ENCODE measurements at places on chromosomes 5 and 9.

- no peak for DNase-seq
Measured at GRCh38 chr5:68644971-68645370, 429.4 kb downstream of the PIK3R1 start.

DNA sequence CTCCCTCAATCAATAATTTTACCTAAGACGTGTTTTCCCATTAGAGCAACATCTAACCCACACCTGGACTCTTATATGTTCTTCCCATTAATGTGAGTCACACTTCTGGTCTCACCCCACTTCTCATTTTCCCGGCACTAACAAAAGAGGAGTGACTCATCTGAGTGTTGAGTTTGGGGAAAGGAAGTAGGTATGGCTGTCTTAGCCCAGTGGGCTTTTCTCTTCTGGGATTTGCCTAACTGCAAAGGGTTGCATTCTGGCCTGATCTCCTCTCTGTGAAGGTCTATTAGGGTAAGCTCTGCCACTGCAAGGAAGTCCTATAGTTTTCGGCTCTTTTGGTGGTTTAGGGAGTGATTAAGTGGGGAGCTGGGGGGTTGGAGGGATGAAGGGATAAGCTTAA, 195.6 kb downstream of the KIAA0825 start:
- DNase-seq = no peak

DNA sequence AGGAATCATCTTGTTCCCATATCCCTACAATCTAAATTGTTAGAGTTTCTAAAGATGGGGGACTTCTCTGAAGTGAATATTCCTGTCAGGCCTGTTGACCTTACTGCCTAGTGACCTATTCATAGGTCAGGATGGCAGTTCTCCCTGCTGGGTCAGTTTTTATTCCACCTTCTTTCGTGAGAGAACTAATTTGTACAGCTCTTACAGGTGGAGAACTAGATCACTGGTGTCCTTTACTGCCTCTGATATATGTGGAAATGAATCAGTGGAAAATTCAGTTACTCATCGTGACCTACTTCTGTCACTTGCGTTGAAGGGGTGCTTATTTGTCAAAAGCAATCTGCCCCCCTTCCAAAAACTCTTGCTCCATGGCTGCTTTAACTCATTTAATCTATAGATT, 164.9 kb downstream of the CD180 start:
- DNase-seq = no peak

GRCh38 chr5:35886381-35886780, 29.7 kb downstream of the IL7R start:
- DNase-seq = no peak

DNA sequence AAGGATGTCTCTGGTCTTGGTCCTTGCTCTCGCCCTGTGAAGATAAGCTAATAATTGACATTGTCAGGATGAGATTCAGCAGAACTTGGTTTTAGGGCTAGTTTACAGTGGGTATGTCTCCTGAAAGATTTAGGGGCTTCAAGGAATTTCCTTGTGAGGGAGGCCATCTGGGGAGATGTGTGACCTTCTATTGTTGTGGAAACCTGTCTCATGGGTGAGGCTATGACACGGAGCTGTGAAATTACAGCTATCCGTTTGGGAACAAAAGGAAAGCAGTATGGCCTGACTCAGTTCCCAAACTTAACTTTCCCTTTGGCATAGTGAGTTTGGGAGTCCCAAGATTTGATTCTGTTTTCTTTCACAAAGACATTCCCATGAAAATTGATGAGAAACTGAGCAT, 142.0 kb downstream of the PARP8 start:
- DNase-seq = no peak

DNA sequence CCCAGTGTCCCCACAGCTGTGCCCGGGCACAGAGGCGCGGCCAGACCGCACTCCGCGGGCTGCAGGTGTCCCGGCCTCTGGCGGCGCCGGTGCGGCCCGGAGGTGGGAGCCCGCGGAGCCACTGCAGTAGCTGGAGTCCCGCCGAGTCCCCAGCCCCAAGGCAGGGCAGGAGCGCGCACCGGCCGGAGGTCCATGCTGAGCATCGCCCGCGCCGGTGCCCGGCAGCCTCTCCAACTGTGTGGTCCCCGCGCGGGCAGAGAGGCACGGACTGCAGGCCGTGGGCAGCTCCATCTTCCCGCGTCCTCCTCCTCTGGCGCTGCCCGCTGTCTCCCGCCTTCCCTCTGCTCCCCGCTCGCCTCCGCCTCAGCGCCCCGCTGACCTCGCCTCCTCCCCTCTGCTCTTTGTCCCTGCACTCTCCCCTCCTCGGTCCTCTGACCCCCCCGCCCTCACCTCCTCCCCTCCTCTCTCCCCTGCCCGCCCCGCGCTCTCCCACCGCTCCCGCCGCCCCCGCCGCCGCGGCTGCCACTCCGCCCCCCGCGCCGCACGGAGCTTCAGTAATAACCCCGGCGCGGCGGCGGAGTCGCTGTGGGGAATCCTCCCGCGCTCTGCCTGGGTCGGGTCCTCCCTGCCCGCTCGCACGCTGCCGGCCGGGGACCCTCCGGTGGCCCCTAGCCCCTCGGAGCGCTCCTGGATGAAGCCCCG, at the start of gene ADAMTS16:
Gene ADAMTS16 (plus strand): TSS at position 554 of the 702 bp plus-strand sequence. CDS start 138 bp downstream, at position 692.
- no peak for DNase-seq

DNA sequence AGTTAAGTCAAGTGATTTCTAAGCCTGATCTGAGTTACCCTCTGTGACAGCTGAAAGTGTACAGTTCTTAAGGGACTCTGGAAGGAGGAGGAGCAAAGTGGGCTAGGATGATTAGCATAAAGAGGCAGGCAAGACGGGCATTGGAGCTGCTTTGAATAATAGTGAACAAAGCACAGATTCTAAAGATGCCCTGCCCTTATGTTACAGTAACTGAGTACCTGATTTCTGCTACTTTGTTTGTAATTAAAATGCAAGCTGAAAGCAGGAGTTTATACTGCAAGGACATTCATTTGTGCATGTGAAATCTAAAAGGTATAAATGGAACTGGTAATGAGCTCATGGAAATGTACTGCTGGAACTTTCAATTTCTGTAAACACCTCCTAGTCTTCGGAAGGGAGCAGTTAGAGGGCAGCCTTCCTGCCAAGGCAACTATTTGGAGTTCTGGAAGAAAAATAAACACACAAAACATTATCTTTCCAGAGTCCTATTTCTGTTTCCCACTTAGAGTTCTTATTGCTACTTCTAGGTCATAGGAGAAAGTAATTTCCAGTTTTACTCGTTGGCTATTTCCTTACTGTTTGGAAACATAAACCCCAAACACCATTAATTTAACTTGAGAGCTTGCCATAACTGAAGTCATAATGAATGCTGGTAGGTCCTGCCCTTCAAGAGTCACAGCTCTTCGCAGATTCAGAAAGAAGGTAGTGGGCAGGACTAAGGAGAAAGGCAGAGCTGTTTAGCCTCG, at the start of gene RANBP3L:
Gene RANBP3L (minus strand): TSS at position 45 of the 746 bp plus-strand sequence. CDS start 486 bp downstream, outside the sequence.
- no peak for DNase-seq

DNA sequence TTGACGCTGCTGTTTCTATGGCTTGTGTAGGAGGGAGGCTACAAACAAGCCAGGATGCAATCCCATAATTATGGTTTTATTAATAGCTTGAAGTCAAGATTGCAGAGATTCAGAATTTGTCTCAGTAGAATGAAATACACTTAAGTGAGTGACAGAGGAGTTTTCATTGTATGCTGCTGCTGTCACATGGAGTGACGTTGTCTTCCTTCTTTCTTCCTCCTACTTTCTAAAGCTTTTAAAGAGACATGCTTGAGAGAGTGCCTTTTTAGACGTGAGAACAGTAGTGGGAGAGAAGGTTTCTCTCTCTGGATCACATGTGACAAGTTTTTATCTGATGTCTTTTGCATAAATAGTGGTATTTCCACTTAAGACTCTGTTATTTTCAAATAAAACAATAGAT, 48.9 kb downstream of the MACIR start:
- DNase-seq = no peak

- DNase-seq = no peak
Measured at GRCh38 chr5:23629396-23629795, 122.0 kb downstream of the PRDM9 start.

DNA sequence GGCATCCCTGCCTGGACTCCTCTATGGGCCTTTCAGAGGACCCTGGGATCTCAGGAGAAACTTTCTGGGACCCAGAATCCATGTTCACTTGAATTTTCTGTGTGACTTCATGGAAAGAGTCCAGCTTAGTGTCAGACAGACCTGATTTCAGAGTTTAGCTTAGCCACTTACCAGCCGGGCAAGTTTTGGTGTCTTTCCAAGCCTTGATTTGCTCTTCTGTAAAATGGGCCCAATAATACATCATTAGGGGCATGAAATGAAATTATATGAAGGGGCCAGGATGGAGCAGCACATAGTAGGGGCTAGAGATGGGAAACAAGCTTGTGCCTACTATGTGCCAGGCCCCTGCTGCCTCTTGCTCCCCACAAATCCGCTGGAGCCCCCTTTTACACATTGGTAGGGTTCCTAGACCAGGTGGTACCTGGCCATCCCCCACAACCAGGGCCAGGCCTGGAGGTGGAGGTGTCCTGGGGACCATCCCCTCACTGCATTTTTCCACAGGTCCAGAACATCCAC, 33.2 kb upstream of the RPL26L1 start:
- DNase-seq = no peak

DNA sequence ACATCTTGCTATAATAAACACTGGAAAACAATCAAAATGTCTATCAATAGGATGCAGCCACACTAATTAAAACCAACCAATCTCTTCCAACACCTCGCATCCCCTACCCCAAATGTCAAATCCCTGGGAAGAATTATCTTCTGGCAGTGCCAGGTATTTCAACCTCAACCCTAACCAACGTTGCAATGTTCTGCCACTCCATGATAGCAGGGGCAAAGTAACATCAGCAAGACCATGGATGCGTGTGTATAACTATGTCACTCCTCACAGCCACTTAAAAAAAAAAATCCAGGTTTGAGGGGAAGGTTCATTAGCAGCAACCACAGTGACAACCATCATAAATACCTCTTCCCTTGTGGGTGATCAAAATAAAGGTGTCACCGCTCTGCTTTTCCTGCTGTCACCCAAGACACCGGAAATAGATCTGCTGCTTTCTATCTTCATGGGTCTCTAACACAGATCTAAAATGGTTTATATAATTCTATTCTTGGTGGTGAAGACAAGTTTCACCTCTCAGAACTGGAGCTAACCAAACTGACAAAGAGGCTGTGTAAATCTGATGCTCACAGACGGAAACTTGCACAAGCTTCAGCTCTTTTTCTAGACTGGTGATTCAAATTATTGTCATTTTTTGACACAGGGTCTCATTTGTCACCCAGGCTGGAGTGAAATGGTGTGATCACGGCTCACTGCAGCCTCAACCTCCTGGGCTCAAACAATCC, 9.9 kb downstream of the HSPA9 start:
- no peak for DNase-seq

DNA sequence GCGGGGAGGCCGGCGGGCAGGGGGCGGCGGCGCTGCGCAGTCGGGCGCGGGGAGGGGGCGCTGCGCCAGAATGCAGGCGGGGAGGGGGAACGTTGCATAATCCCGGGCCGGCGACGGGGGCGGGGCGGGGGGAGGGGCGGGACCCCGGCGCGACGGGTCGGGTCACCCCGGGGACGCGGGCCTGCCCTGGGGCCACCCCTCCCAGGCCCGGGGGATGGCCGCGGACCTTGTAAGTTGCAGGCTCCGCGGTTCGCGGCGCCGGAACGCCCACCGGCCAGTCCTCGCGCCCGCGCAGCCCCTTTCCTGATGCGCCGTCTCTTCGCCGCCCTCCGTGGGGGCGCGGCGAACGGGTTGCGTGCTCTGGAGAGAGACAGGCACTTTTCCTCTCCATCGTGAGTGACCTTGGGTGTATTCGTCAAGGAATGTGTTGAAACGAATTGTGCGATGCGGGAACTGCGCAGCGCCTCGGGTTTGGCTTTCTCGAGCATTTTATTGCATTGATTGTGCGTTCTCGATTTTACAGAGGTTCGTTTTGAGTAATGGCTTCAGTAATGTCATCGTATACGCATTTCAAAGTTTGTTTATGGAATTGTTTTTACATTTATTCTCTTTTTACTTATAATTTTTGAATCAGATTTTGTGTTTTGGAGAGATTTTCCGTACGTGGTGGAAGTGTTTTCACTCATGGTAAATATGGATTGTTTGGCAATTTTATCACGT, 802 bp downstream of the SPIN1 start:
- DNase-seq = peak; percentile 66

DNA sequence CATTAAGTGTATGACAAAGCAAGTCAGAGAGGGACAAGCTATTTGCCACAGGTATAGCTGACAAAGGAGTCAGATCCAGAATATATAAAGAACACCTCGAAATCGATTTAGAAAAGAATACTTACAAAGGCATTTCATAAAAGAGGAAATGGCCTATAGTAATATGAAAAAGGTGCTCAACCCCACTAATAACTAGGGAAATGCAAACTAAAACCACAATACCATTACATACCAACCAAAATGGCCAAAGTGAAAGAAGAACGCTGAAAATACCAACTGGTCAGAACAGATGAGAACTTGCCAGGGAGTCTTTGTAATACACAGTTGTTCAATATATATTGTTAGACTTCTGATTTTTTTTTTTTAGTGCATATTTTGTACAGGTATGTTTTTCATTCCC, 152.9 kb downstream of the CDC42SE2 start:
- no peak for DNase-seq

GRCh38 chr5:143213231-143213850, 190.1 kb downstream of the NR3C1 start:
- DNase-seq = no peak

GRCh38 chr9:126756876-126757415, 47.9 kb upstream of the ZBTB43 start:
- no peak for DNase-seq

DNA sequence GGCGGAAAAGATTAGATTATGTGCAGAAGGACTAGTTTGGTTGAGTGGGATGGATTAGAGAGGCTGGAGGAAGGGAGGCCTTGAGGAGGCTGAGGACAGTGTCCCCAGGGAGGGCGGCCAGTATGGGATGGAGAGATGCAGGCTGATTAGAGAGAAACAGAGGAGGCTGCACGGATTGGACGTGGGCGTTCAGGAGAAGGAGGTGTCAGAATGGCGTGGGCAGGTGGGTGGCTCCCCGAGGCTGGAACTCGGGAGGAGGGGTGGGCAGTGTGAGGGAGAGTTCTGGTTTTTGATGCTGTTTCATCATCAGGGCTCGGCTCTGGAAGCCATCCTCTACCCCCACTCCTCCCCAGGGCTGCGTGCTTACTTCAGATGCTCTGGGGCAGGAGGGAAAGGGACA, 13.0 kb downstream of the CDHR2 start:
- DNase-seq = no peak

DNA sequence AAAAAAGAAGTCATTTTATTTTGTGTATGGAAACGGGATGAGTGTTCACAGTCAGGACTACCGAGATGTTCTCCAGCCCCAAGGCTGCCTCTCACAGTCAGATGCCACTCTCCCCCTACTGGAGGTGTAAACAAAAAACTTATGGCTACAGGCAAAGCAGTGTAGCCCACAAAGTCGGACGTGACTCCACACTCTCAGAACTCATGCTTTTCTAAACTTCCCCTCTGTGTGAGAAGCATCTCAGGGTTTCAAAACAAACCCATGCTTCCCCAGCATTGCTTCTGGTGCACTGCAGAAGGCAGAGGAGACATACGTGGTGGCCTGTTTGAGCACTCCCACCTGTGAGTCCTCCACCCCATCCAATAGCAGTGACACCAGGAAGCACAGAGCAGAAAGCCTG, 580.3 kb downstream of the BNC2 start:
- no peak for DNase-seq

Measured in activated naive CD8-positive, alpha-beta T cell treated with anti-CD3 and anti-CD28 coated beads for 36 hours (primary cell).